Astrocyte of the spinal cord (primary cell): ENCODE measurements at places on chromosomes 1 and 21.
A peak's percentile ranks its signal among the peaks of the same experiment; 100 is the strongest.

- no peak for DNase-seq
Observed at GRCh38 chr1:154414606-154415005, 9.5 kb downstream of the IL6R start.

GRCh38 chr1:199549421-199549820 is 478.1 kb upstream of the NR5A2 start:
- DNase-seq, result peak; percentile 32

- DNase-seq, result no peak
Observed at GRCh38 chr1:109306832-109307273, at the start of gene MYBPHL. MYBPHL (minus strand) TSS chr1:109307011; CDS start chr1:109306991, 20 bp downstream.

- no peak for DNase-seq
Observed at GRCh38 chr1:167767761-167768160, 46.0 kb downstream of the MPZL1 start.

GRCh38 chr1:228957535-228957934 is 222.3 kb downstream of the RHOU start:
- DNase-seq, result no peak

DNA sequence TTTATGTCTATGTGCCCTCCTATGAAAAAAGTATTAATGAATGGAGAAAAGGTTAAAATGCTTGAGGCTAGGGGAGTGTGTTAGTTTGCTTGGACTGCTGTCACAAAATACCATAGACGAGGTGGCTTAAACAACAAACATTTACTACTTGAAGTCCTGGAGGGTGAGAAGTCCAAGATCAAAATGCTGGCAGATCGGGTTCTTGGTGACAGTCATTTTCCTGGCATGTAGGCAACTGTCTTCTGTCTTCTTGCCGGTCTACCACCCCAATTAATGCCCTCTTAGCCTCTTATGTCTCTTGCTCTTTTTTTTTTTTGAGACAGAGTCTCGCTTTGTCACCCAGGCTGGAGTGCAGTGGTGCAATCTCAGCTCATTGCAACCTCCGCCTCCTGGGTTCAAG is 15.0 kb downstream of the ARID1A start:
- no peak for DNase-seq

DNA sequence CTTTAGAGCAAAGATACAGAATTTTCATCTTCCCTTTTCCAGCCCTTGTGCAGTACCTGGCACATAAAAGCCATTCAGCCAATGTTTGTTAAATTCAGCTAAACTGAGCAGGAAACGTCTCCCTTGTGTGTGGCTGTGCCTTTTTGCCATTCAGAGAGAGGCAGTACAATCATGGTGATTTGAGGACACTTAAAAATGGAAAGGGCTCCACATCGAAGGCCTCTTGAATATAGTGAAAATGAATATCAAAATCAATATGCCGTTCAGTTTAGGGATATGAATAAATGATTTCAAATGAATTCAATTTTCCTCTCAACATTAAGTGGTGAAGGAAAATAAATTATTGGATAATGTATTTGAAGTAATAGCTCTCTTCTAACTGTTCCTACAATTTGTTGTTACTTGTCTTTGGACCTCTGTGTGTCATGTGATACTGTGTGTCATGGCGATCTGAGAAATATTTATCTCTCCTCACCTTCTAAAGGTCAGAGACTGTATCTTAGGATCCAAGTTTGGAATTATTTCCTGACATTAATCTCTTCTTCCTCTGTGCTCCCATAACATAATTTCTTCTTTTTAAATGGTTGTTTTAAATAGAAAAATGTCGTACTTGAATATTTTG is 355.6 kb upstream of the ST6GALNAC5 start:
- DNase-seq, result no peak

DNA sequence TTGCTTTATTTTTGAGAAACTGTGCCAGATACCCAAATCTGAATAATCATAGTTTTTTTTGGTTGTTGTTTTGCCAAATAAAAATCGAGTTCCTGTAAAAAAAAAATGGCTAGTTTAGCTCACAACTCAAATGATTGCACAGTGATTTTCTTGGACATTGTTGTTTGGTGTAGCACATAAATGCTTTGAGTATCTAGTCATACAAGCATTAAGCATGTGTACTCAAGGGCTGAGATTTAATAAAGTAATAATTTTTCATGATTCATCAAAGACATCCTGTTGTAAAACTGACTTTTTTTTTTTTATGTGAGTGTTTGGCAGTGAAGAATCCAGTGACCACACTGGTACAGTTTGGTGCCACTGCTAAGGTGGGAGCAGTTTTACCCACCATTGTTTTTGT is 18.8 kb downstream of the ITSN1 start:
- DNase-seq, result no peak

GRCh38 chr1:191831572-191831971 is 326.7 kb upstream of the RGS18 start:
- peak; percentile 2 for DNase-seq

GRCh38 chr1:239718571-239718970 is 332.2 kb downstream of the CHRM3 start:
- DNase-seq, result no peak

DNA sequence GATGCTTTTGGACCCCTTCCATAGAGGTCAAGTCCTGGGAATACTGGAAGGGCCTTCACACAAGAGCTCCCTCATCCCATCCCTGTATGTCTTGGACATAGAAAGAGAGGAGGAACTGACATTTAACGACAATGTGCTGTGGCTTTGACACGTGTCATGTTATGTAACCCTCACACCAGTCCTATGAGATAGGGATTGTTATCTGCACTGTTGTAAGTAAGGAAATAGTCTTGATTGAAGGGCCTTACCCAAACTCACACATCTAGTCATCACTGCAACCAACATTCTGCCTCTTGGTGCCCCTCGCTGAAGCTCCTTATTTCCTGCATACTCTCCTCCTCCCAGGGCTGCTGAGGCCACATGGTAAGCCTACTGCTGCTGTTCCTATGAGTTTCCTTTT is 63.7 kb upstream of the ANGPTL1 start:
- DNase-seq, result no peak

DNA sequence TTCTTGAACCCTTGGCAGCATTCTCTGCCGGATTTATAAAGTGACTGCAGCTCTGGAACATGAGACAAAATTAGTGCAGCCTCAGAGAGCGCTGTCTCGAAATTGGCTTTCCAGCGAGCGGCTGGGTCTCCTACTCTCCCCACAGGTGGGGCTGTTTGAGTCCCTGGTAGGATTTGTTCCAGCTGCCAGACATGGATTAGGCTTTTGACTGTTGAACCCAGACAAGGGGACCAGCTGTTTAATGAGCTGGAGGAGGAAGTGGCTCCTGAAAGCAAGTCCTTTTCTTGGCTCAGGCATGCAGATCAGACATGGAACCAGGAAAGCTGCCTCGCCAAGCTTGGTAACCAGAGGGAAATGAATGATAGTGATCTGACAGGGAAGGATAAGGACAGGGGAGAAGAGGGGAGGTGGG is 69.6 kb downstream of the UBIAD1 start:
- DNase-seq, result no peak

GRCh38 chr1:154657556-154657955 is 49.6 kb upstream of the ADAR start:
- no peak for DNase-seq

DNA sequence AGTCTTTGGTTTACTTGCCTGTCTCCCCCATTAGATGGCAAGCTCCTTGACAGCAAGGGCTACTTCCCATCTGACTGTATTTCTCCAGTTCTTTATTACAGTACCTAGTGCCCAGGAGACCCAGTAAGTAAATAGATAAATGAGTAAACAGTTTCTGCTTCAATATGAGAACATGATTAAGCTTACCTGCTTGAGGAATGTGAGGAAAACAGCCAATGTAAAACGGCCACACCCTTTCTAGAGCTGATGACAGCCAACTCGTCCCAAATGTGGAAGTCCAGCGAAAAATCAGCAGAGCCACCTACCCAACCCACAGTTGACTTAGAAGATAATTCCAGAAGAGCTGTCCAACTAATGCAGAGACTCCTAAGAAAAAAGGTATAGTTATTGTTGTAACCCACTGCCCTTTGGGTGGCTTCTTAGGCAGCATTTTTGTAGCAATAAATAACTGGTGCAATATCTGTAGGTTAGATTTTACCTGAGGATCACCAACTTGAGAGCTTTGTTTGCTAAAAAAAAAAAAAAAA is 6.5 kb upstream of the DR1 start:
- DNase-seq, result no peak

- no peak for DNase-seq
Observed at GRCh38 chr1:43548285-43549271, 17.9 kb downstream of the PTPRF start.

- DNase-seq, result peak; percentile 94
Observed at GRCh38 chr21:38925923-38926322, 120.2 kb downstream of the ETS2 start.

GRCh38 chr1:48248356-48248755 is 25.8 kb downstream of the SLC5A9 start:
- DNase-seq, result no peak

GRCh38 chr1:84973498-84974334 is 23.2 kb downstream of the MCOLN2 start:
- no peak for DNase-seq

- DNase-seq, result no peak
Observed at GRCh38 chr1:15950302-15950701, 25.6 kb downstream of the ZBTB17 start.

DNA sequence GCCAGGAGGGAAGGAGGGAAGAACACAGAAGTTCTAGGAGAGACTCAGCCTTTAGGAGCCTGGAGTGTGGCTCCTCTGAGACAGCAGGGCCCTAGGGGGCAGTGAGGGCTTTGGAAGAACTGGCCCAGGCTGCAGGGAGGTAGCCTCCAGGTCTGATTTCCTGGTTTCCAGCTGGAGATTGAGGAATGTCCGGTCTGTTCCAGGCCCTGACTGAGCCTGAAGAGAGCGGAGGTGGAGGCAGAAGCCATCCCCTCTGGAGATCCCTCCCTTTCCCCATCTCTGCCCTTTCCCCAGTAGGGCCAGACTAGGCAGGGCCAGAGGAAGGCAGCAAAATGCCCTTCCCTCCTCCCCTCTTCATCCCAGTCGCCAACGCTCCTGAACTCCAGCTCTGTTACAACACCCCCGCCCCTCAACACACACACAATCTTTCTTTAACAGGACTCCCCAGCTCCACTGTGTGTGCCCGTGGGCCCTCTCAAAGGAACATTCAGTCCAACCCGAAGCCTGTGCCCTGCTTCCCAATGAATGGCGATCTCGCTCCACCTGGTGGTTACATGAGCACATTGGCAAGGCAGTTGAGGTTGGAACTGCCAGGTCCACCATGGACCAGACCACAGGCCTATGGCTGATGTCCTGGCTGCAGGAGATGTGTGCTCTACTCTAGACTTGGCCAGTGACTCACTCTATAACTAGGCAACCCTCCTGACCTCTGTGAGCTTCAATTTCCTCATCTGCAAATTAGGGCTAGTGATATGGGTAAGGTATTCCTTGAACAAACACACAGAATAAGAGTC is 32.0 kb downstream of the MAP7D1 start:
- peak; percentile 89 for DNase-seq

- DNase-seq, result peak; percentile 81
Observed at GRCh38 chr21:17461014-17461413, 51.8 kb upstream of the CXADR start.

DNA sequence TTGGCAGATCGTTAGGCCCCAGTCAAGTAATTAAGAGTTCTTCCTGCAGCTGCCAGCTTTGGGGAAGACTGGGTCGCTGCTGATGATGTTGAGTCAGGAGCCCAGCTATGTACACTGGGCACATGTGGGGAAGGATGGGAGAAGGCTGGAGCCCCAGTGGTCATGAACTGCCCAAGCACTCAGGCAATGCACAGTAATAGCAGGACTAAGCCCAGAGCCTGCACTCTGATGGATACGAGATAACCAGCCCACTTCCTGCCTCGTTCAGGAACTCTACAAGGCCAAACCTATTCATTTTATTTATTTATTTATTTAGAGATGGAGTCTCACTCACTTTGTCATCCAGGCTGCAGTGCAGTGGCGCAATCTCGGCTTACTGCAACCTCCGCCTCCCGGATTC is 81.1 kb upstream of the BTG3 start:
- no peak for DNase-seq

- DNase-seq, result no peak
Observed at GRCh38 chr21:25234857-25235801, 372.2 kb downstream of the MRPL39 start.

DNA sequence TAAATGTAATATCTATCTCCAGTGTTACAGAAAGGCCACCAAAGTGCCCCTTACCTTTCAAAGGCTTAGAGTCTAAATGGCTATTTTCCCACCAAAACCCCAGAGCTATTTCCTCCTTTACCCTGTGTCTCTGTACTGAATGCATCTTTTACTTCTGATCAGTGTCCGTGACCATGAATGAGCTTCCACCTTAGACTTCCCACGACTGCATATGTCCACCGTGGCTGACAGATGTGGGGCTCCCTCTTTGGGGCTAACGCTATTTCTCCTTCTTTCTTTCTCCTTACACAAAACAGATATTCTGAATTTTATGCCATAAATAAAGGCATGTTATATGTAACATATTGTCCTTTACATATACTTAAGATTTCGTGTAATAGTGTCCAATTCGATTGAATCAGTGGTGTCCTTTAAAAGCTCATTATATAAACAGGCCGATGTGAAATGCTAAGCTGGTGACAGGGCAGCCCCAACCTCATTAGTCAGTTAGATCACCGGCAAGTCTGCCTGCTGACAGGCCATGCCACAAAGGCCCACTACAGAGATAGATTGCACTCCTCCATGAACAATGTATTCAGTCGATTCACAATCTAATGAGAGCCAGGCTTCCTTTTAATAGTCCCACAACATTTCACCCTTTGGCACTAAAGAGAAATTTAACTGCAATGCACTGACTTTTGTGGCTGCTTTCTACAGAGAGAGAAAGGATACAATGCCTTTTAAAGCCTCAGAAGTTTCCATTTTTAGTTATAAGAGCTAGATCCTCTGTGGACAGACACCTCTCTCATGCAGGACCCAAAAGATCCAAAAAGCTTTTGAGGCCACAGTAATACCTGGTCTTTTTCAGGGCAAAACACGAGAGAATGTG is 297.9 kb downstream of the PCP4 start:
- peak; percentile 6 for DNase-seq

DNA sequence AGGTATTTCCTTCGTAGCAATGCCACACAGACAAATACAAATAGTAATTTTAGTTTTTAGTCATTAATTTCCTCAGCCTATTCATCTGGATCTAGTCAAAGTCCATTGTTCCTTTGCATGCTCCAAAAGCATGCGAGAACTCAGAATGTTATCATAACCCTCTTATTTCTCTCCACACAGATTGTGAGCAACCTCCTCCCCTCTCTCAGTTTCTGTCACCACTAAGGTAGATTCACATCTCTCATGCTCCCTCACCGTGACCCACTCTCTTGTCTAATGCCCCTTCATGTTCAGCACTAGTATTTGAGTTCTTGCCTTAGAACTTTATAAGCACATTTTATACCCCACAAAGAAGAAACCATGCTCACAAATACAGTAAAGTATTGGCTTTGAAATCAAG is 582.4 kb downstream of the PLA2G4A start:
- no peak for DNase-seq
